Spleen (tissue), 13 donors: ENCODE measurements at places on chromosomes 7 and 10. TPM values are rescaled to one million over a fixed set of nuclear protein-coding genes. Genes with fewer than 3 reads are reported as not detected.

DNA sequence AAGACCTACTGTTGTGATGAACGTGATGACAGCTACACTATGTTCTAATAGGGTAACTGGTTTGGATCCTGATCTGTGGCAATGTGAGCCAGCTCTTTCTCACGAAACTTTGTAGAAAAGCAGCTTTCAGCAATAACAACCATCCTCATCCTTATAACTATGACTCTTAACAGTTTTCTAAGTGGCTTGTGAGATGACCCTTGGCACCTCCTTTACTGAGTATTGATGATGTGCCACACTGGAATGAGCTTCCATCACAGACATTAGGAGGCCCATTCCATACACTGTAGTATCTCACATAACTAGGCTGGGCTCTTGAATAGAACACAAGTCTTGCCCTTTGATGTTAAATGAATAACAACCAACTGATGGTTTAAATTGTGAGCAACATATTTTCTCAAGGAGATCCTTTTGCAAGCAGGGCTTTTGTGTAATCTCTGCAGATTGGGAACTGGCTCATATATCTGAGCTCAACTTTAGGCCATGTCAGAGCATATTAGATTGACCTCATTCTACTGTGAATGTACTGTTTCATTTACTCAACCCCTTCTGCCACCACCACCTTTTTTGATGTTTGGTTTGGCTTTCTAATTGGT is 46.4 kb downstream of the MYPN start:
- DNase-seq = no peak

DNA sequence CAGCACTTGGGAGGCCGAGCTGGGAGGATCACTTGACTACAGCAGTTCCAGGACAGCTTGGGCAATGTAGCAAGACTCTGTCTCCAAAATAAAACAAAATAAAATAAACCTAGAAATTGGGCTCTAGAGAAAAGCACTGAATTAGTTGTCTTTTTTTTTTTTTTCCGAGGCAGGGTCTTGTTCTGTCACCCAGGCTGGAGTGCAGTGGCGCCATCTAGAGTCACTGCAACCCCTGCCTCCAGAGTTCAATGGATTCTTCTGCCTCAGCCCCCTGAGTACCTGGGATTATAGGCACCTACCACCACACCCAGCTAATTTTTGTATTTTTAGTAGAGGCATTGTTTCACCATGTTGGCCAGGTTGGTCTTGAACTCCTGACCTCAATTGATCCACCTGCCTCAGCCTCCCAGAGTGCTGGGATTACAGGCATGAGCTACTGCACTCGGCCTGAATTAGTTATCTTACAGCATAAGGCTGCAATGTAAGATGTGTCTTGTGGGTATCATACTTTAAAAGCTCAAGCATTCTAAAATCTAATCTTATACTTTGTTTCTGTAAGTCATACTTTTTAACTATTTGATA is 12.8 kb downstream of the MEIG1 start:
- no peak for DNase-seq

GRCh38 chr10:14009371-14010100 is 321.2 kb downstream of the FRMD4A start:
- no peak for DNase-seq

- DNase-seq = no peak
Measured at GRCh38 chr7:116588641-116589594, 64.1 kb downstream of the CAV1 start.

Gene TCAF2
- 1.1 TPM for polyA plus RNA-seq
